ENCODE measurements at places on chromosomes 13 and 19. TPM values are rescaled to one million over a fixed set of nuclear protein-coding genes. Genes with fewer than 3 reads are reported as not detected.

The RASGRP4 gene
- total RNA-seq, result not detected

The HPN gene
- not detected for total RNA-seq

The OR7G2 gene
- not detected for total RNA-seq

The ZNF283 gene
- total RNA-seq, result 3.2 TPM

The C5AR2 gene
- not detected for total RNA-seq

The ATP4A gene
- total RNA-seq, result not detected

The LRRC63 gene
- total RNA-seq, result not detected

The C5AR1 gene
- total RNA-seq, result 0.05 TPM

The PABPC3 gene
- total RNA-seq, result not detected

The COX7A1 gene
- total RNA-seq, result 10.2 TPM

The S1PR5 gene
- total RNA-seq, result not detected

The MEDAG gene
- total RNA-seq, result 78.1 TPM

The ERICH4 gene
- total RNA-seq, result not detected

The NTF4 gene
- total RNA-seq, result not detected

The ALOX5AP gene
- 1.1 TPM for total RNA-seq

The S1PR2 gene
- total RNA-seq, result 26.8 TPM

The ZNF569 gene
- 3.6 TPM for total RNA-seq

The TPTE2 gene
- not detected for total RNA-seq

The ACTMAP gene
- 5.9 TPM for total RNA-seq

The HCST gene
- total RNA-seq, result not detected

The KCNRG gene
- 3.0 TPM for total RNA-seq

The IRGQ gene
- 10.7 TPM for total RNA-seq

The PLPPR3 gene
- 0.10 TPM for total RNA-seq

The KLK12 gene
- total RNA-seq, result not detected

The DLL3 gene
- total RNA-seq, result 0.68 TPM

The SLC25A41 gene
- not detected for total RNA-seq

The WDFY2 gene
- total RNA-seq, result 3.2 TPM

The FFAR2 gene
- not detected for total RNA-seq

The NAT14 gene
- total RNA-seq, result 11.4 TPM

The IGFLR1 gene
- total RNA-seq, result 9.8 TPM

The ZNF440 gene
- 9.3 TPM for total RNA-seq

The ZNF577 gene
- total RNA-seq, result 25.3 TPM

The RPS19 gene
- 1,538 TPM for total RNA-seq

The CLEC17A gene
- not detected for total RNA-seq

The ZNF625 gene
- total RNA-seq, result 4.2 TPM

The LILRA6 gene
- total RNA-seq, result not detected

The PEAK3 gene
- not detected for total RNA-seq

The OR10H1 gene
- not detected for total RNA-seq

The KLHL1 gene
- total RNA-seq, result not detected

The CASP14 gene
- not detected for total RNA-seq

The TMEM190 gene
- not detected for total RNA-seq

The EFNA2 gene
- total RNA-seq, result not detected

The C2CD4C gene
- not detected for total RNA-seq

The KLF1 gene
- not detected for total RNA-seq

The CFAP97D2 gene
- not detected for total RNA-seq

The VSTM1 gene
- total RNA-seq, result not detected

The PSG11 gene
- not detected for total RNA-seq

The ZNF28 gene
- total RNA-seq, result 11.1 TPM

The SHISA7 gene
- not detected for total RNA-seq

The GRK1 gene
- not detected for total RNA-seq

The TEX26 gene
- not detected for total RNA-seq

The SIGLECL1 gene
- total RNA-seq, result not detected

The POP4 gene
- 26.0 TPM for total RNA-seq

The NEK5 gene
- 0.06 TPM for total RNA-seq

The ZNF563 gene
- 1.8 TPM for total RNA-seq
